ENCODE measurements at places on chromosomes 2 and 18.

GRCh38 chr2:226868331-226869162 lies 32.7 kb downstream of the RHBDD1 start:
- no peak for DNase-seq

- DNase-seq = no peak
Measured at GRCh38 chr2:155727187-155727895, 605.2 kb downstream of the NR4A2 start.

DNA sequence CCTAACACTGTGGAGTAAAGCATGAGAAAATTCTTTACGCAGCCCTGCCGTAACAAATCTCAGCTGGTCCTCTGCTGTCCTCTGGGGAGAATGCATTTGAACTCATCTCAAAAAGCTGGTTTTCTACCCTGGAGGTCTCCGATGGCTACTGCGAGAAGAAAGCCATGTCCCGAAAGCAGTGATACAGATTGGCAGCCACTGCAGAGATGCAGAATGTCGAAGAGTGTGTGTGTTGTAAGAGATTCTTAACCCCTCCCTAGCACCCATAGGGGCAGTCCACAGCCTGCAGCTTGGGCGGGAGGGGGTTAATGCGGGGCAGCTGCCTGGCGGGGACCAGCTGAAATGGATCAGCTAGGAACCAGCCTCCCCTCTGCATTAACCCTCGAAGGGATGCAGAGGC lies 235.9 kb downstream of the ZNF516 start:
- DNase-seq = no peak

- DNase-seq = no peak
Measured at GRCh38 chr2:137952586-137953129, 11.6 kb upstream of the HNMT start.

- peak; percentile 96 for DNase-seq
Measured at GRCh38 chr2:41924709-41925408, 123.0 kb upstream of the PKDCC start.

GRCh38 chr18:46601141-46601805 lies 55.7 kb downstream of the LOXHD1 start:
- DNase-seq = no peak

GRCh38 chr2:84781942-84782716 lies 98.8 kb downstream of the TRABD2A start:
- DNase-seq = no peak

DNA sequence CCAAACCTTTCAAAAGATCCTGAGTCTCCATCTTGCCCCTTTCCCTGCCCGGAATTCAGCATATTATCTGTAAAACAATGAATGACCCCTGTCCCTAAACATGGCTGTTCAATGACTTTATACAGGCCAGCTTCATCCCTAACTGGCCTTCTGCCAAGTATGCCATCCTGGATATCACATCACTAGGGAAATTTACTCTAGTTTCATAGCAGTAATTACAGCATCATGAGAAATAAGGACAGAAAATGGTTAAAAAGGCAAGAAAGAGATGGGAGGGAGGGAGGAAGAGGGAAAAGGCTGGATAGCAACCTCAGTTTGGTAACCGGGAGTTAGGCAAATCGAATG lies 4.4 kb downstream of the MBOAT2 start:
- peak; percentile 37 for DNase-seq

GRCh38 chr2:161976295-161976694 lies 97.7 kb downstream of the DPP4 start:
- no peak for DNase-seq

- no peak for DNase-seq
Measured at GRCh38 chr2:200540793-200541192, 14.8 kb downstream of the SGO2 start.

- DNase-seq = no peak
Measured at GRCh38 chr2:239222706-239223309, 178.0 kb downstream of the HDAC4 start.

DNA sequence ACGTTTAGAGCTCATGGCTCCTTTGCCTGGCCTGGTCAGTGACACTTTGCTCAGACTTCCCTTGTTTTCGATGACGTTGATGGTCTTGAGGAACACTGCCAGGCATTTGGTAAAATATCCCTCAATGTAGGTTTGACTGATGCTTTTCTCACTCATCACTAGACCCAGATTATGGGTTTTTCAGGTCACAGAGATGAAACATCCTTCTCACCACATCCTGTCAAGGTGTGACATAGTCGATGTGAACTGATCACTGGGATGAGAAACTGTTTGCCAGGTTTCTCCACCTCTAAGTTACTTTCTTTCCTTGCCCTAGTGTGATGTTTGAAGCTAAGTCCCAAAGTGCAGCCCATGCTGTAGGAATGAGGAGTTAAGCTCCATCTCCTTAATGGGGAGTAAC lies 81.5 kb downstream of the AFF3 start:
- DNase-seq = no peak

GRCh38 chr18:44819944-44820510 lies 139.3 kb downstream of the SETBP1 start:
- no peak for DNase-seq

- no peak for DNase-seq
Measured at GRCh38 chr2:39780825-39781600, 2.0 kb upstream of the THUMPD2 start.

- DNase-seq = no peak
Measured at GRCh38 chr18:37873416-37873815, 307.8 kb upstream of the CELF4 start.

DNA sequence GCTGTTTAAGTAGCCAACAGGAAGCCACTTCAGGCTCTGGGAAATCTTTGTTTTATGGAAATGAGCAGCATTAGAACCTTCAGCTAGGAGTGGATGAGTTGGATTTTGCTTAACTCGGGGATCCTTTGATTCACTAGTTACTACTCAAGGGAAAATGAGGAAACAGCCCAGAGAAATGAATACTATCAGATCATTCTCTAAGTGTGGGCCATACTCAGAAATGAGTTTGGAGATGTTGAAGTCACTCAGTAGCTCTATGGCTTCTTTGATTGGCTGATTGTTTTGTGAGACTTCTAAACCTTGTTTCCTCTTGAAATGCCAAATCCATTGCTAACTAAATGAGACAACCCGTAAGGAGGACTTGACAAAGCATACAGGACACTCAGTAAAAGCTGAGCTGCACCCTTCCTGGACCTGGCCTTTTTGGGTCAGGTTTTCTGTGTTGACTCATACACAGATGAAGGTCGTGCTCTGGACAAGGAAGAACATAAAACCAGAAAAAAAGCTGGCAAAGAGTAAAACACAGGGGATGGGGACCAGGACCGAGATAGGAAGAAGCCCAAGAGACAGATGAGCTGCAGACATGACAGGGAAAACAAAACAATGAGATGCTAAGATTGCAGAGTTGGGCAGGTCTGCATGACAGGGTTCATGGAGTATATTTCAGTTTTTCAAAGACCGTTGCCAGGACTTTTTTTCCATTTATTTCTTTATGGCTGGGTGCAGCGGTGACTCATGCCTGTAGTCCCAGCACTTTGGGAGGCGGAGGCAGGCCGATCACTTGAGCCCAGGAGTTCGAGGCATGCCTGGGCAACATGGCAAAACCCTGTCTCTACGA lies 41.6 kb downstream of the INO80C start:
- DNase-seq = no peak

DNA sequence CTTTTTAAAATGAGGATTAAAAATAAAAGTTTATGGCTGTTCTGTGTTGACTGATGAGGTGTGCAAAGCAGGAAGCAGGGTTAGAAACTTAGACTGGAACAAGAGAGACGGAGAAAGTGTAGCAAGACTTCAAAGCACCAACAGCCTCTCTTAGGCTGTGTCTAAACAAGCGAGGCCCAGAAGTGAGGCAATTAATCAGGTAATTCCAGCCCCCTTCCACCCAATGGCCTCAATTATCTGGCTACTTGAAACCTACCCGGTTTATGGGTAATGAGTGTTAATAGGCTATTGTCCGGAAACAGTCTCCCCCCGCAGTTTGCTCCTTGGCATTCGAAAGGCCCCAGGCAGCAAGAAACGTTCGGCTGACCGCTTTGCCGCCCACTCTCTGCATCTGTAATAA lies 171.7 kb upstream of the MYCN start:
- peak; percentile 55 for DNase-seq

GRCh38 chr2:120384486-120385354 lies 38.8 kb downstream of the INHBB start:
- no peak for DNase-seq

GRCh38 chr2:219496247-219496824 lies 2.4 kb upstream of the GMPPA start:
- no peak for DNase-seq

DNA sequence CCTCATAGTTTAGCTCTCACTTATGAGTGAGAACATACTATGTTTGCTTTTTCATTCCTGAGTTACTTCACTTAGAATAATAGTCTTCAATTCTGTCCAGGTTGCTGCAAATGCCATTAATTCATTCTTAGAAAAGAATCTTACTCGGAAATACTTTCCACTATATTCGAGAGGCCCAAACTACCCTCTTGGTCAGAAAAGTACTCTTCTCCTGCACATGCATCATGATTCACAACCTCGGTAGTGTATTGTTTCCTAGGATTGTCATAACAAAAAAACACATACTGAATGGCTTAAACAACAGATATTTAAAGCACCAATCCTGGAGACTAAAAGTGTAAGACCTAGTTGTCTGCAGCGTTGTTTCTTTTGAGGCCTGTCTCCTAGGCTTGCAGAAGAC lies 364.0 kb upstream of the SLC14A2 start:
- DNase-seq = no peak

- DNase-seq = no peak
Measured at GRCh38 chr2:17579605-17580318, 39.3 kb downstream of the VSNL1 start.

- no peak for DNase-seq
Measured at GRCh38 chr2:50752237-50752636, 279.7 kb downstream of the NRXN1 start.

GRCh38 chr2:119837759-119838158 lies 78.0 kb downstream of the PTPN4 start:
- DNase-seq = no peak

DNA sequence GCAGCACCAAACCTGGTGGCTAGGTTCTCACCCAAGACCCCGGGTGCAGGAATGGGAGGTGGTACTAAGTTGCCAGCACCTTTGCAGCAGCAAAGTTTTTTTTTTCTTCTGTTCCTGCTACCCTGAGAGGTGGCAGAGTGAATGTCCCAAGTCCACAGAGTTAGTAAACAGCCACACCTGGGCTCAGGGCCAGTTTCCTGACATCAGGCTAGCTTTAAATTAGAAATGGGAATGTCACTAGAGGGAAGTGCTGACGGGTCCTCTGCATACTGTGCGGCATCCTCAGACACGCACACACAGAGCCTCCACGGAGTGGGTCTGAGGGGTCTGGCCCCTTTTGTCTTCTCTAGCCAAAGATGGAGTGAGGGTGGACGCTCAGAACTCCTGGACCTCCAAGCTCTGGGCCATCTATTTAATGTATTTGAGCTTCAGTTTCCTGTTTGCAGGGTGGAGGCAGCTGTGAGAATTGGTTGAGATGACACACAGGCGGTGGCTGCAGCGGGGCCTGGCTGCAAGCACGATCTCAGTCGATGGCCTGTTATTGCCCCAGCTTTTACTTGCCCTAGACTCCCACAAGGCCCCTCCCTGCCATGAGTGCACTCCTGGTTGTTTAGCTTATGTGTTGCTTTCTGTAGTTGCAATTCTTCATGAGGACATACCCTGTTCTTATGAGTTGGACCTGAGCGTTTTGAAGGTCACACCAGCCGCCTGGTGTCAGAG lies 751.4 kb upstream of the HS6ST1 start:
- no peak for DNase-seq

DNA sequence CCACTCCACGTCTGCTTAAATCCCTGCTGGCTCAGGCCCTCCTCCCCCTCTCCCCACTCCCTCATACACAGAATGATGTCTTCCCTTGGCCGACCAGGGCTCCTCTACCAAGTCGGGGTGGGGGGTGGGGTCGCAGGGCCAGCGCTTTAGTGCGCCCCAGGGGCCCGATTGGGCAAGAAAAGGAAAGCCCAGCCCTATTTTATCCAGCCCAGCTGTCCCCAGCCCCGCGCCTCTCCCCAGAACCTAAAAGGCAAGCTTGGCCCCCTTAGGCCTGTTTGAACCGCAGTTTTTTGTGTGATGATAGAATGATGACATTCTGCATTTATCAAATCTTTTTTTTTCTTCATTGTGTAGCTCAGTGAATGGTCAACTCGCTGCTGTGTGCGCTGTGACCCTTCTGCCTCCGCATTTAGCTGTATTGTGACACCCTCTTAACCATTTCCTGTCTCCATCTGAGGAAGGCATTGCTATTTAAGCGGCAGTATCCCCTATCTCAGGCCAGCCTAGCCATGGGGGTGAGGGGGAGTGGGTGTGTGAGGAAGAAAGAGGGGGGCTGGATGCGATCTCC lies 231.4 kb downstream of the HAUS1 start:
- peak; percentile 71 for DNase-seq

GRCh38 chr2:167293172-167293781 lies 405.0 kb downstream of the XIRP2 start:
- peak; percentile 7 for DNase-seq

GRCh38 chr2:152694161-152694661 lies 23.1 kb downstream of the PRPF40A start:
- no peak for DNase-seq

DNA sequence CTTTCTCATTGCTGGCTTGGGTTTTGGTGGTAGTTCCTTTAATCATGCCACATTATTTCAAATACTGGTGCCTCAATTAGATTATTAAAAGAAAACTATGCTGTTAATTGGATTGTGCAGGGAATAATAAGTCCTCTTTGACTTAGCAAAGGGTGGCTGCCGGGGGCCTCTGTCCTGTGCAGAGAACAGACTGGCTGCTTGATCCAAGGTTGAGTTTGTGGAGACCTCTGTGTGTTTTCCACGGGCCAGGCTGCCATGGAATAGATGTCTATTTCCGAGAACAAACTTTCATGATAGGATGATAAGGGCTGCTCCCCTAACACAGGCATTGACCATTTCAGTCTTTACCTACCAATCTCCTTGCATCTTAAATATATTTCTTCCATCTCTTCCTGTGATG lies 30.4 kb upstream of the OTOS start:
- DNase-seq = no peak

- DNase-seq = peak; percentile 91
Measured at GRCh38 chr2:112646102-112646719, 472 bp downstream of the SLC20A1 start.

GRCh38 chr2:40997362-40997761 lies 545.5 kb upstream of the SLC8A1 start:
- DNase-seq = no peak

- DNase-seq = peak; percentile 53
Measured at GRCh38 chr18:62460851-62461300, 61.9 kb upstream of the ZCCHC2 start.

DNA sequence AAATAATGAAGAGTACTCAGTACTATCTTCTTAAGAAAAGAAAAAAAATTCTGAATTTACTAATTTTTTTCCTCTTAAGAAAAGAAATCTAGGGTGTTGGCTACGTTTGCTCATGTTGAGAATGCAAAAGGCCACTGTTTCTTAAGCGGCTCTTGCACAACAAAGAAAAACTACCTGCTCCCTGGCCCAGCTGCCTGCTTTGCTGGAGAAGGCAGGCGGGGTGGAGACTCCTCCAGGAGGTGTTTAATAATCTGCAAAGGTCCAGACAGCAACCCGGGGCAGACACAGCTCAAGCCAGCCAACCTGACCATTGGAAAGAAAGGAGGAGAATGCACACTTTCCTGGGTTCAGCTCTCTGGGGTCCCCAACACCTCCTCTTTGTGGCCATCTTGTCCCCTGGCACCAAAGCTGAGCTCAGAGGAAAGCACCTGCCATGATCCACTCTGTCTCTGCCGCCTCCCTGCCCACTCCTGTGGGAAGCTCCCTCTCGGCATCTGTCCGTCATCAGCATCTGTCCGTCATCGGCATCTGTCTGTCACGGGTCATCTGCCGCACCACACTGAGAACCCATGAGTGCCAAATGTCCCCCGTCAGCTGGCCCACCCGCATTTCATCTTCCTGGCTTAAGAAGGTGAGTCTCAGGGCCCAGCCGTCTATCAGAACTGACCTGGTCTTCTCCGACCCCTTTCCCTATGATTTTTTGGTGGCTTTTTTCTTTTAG lies 11.9 kb downstream of the ZNF516 start:
- no peak for DNase-seq
